Progenitor cell of endocrine pancreas (in vitro differentiated cells): ENCODE measurements at places on chromosomes 12 and 14. TPM values are rescaled to one million over a fixed set of nuclear protein-coding genes. Genes with fewer than 3 reads are reported as not detected.
A peak's percentile ranks its signal among the peaks of the same experiment; 100 is the strongest.

GRCh38 chr12:57838594-57839302, 7.8 kb downstream of the CTDSP2 start:
- DNase-seq: no peak

GRCh38 chr12:128259556-128260070, 7.4 kb upstream of the TMEM132C start:
- DNase-seq: peak; percentile 35

- no peak for DNase-seq
Measured at GRCh38 chr12:130685250-130685787, 30.8 kb downstream of the RIMBP2 start.

GRCh38 chr12:16692099-16692498, 86.1 kb upstream of the LMO3 start:
- no peak for DNase-seq

GRCh38 chr12:59620326-59620725, 24.5 kb downstream of the SLC16A7 start:
- no peak for DNase-seq

DNA sequence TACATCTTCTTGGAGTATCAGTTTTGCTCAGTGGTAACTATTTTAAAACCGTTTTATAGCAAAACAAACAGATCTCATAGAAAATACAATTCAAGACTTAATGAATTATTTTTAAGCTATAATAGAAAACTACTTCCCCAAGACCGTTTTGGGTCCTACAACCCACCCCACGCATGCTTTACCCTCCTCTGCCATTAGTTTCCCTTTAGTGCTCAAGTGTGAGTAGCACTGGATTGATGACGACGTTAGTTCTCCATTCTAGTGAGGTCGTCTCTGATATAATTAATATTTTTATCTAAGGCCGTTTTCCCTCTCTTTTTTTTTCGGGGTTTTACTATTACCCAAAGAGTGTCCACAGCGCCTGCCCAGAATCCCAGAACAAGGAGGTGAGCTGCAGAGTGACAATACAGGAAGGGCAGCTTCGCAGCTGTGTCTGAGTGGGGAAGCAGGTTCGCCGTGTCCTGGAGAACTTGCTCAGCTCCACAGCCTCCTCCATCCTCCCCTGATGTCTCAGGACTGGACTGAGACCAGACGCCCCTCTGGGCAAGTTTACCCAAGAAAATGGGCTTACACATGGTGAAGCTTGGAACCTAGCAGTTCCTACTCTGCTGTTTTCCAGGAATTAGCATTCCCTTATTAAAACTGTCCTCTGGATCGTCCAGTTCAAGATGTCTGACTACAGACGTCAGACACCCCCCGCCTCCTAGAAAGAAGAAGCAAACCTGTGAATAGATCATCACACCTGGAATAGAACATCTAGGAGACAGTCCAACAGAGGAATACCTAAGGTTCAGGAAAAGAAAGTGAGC, 31.9 kb upstream of the MON2 start:
- DNase-seq: no peak

DNA sequence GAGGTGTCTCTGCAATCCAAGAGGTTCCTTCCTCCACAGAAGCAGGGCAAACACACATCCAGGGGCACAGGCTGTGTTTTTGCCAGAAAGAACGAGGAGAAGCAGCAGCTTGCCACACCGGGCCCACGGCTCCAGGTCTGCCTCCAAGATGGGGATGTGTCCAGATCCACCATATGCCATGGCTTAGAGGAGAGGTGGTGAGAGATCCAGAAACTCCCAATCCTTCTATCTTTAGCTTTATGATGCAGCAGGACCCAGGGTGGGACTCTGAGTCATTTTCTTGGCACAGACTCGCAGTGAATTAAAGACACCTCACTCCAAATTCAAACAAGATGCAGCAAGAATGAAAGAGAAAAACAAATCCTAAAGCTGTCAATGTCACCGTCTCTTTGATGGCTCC, 481.4 kb upstream of the TMEM132C start:
- no peak for DNase-seq

GRCh38 chr14:35965400-35965799, 139.3 kb downstream of the BRMS1L start:
- DNase-seq: no peak

DNA sequence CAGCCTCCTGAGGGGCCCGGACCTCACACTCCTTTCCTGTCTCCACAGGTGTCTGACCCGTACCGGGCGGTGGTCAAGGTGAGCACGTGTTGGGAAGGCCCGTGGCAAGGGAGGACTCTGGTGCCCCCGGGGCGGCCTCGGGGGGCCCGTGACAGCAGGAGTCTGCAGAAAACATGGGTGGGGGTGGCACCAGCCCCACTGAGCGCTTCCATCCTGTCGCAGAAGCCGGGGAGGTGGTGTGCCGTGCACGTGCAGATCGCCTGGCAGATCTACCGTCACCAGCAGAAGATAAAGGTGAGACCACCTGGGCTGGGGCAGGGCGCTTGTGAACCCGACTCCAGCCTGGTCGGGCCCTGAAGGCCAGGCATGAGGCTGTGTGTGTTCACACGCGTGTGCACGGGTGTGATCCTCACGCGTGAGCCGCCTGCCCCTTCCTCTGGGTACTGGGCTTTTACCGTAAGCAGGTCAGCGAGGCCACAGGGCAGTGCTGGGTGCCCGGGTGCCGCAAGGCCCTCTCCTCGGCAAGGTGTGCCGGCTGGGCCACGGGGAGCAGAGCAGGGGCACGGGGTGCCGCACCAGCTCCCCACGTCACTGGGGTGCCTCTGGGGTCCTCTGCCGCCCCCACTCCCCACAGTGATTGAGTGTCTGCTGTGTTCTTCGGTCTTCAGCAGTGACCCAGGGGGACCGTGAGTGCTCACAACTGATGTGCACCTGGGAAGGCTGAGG, 35.9 kb downstream of the LRCOL1 start:
- DNase-seq: no peak

DNA sequence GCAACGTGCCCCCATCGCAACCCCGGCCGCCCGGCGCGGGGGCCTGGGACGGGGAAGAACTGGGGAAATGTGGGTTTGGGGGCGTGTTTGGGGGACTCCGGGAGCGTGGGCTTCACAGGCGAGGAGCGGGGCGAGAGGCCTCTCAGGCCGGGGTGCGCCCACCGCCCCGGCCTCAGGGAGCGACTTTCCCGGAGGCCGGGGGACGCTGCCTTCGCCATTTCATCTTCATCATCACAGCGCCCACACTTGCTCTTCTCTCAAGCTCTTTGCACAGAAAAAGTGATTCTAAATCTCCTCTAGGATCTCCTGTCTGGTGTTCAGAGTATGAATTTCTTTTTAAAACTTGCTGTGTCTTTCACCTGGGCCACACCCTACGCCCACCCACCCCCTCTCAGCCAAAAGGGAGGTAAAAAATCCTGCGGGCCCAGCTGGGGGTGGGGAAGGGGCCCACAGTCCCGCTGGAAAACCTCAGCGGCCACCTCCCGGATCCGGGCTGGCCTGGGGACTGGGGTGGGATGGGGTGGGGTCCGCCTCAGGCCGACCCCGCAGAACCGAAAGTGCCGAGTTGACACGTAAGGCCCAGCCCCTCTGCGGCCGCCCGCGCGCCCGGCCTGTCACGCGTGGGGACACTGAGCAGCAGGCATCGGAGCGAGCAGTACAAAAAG, 7.4 kb downstream of the CDKN1B start:
- no peak for DNase-seq

DNA sequence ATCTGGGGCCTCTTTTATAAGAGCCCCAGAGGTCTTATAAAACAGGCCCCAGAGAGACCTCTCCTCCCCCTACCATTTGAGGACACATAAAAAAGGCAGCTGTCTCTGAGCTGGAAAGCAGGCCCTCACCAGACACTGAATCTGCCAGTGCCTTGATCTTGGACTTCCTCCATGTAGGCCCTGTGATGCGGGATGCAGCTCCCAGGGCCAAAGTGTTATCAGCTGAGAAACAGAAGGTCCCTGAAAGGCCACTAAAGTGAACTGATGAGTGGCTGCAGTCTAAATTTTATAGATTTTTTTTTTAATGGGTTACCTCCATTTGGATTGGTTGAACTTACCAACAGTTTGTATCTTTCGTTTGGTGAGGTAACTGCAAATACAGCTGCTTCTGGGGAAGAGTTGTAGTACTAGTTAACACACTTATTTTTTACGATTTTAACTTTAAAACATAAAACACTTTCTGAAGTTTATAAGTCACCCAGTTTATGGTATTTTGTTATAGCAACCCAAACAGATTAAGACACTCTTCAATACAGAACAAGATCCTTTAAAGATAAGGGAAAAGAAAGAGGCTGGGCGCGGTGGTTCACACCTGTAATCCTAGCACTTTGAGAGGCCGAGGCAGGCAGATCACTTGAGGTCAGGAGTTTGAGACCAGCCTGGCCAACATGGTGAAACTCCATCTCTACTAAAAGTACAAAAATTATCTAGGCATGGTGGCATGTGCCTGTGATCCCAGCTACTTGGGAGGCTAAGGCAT, 5.6 kb upstream of the GUCY2C start:
- DNase-seq: no peak

KLRB1 gene
- not detected in 2 replicates for total RNA-seq

RFX4 gene
- not detected in 2 replicates for total RNA-seq
